ENCODE measurements at places on chromosomes 6 and 20.

DNA sequence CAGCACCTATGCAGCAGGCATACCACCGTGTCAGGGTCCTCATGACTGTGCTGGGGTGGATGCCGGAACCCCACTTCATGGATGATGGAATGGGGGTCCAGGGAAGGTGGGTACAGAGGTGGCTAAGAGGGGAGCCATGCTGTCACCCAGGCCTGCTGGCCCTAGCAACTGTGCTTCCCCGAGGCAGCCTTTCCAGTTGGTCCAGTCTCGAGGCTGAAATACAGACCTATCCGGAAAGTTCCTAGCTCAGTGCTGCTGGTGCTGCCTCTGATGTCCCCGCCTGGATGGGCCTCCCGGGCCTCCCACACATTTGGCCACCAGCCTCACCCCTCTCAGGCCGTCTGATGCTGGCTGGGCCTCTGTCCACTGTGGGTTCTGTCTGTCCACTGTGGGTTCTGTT is 17.4 kb downstream of the SIRPA start:
- no peak for DNase-seq

DNA sequence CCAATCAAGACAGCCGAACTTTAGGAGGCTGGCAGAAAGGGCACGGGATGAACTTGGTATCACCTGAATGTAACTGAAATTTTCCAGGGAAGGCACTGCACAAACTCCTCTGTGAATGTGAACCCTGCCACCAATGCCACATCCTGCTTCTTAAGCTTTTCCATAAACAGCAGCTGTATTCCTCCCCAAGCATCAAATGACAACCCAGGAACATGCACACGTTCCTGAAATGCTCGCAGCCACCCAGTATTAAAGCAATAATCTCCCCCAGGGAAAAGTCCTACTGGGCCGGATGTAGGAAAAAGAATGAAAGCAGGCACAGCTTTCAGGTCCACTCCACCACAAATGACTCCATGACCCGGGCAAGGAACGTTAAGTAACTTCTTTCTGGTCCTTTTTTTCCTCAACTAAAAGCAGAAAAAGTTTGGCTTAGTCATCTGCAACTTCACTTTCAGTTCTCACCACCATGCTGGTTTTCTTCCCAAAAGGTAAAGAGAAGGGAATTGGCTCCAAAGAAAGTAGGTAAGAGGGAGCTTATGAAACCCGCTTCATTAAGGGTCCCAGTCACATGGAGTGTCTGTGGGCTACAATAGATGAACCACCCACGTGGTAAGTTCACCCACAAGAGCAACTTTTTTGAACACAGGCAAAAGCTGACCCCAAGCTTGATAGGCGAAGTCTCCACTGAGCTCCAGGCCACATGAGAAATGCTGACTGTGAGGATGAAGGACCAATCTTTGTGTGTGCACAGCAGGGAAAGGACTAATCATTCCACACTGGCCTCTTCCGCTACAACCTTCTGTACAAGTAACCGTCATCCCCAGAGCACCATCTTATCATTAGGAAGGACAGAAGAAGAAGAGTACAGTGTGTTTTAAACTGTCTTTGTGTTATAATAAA is 90.1 kb downstream of the HIVEP2 start:
- no peak for DNase-seq

GRCh38 chr6:111173946-111174345 is 86.6 kb downstream of the SLC16A10 start:
- DNase-seq = no peak

DNA sequence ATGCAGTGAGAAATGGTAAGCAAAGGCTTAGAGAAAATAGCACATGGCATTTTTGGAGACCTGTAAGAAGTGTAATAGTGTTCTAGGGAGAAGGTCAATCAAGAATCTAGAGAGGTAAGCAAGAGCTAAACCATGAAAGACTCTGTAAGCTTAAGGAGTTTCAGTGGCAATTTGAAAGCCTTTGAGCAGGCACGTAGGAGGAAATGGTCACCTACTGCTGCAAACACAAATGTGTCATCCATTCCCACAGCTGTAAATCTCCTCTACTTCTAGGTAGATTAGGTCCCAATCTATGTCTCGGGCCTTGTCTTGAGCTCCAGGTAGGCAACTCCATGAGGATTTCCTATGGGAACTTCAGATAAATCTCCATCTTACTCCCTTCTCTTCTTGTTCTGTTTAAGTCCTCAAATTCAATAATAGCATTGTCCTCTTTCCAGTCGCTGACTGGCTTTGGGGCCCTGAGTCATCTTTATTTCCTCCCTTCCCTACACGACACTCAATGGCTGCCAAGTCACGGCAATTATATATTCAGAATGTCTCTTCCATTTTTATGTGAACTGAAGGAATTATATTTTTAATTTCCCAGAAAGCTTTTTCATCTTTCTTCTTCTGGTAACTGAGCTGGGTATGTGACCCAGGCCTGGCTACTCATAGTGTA is 24.2 kb upstream of the PAQR8 start:
- no peak for DNase-seq

- no peak for DNase-seq
Measured at GRCh38 chr6:2715737-2716136, 35.0 kb downstream of the MYLK4 start.

- DNase-seq = no peak
Measured at GRCh38 chr6:119109654-119110325, 31.3 kb upstream of the FAM184A start.

GRCh38 chr20:15476781-15477180 is 1096.5 kb downstream of the KIF16B start:
- DNase-seq = no peak

DNA sequence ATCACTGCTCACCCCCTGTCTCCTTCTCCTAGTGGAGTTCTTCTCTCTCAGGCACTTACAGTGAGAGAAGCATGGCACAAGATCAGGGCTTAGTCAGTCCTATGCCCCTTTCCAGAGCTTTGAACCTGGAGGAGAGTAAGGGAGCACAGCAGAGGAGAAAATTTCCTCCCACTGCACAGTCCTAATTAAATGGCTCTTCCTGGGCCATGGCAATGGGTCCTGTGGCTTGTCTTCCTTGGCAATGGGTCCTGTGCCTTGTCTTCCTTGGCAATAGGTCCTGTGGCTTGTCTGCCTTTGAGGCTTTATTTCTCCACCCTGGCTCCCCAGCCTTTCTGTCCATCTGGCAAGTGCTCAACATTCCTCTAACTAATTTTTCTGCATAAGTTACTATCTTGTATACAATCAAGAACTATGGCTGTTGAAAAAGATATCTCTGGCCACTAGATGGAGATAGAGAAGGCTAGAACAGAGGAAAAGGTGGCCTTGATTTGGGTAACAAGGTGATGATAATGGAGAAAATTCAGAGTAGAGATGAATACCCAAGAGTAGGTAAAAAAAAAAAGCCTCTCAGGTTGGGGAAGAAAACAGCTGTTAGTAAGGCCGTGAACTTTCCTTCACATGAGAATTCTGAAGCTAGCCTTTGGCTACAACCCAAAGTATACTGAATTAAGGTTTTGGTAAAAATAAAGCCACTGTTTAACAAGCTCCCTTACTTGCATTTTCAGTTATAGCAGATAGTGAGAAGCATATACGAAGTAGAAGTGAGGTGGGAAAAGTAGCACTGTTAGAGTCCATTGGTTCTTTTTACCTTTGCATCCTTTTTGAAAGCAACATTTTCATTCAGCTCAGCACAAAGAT is 504.9 kb downstream of the DOK5 start:
- no peak for DNase-seq

DNA sequence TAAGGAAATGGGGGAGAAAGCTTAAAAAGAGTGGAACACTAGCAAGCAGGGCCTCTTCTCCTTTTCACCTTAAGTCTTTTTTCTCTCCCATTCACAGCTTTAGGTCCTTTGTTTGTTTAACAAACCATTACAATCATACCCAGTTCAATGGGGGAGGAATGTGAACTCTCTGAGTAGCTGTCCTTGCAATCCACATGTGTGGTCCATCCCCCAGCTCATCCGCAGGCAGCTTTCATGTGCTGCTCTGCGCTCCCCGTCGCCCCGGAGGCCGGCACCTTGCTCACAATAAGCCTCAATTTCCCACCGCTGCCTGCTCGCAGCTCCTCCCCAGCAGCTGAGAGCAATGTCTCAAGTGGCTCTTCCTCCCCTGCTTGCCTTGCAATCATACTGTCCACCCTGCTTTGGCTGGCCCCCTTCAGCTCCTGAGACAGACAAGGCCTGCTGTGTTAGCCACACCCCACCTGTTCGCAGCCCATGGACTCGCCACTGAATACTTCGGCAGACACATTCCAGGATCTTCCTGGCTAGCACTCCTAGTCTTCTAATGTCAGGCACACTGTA is 49.1 kb downstream of the PLAGL1 start:
- DNase-seq = no peak

DNA sequence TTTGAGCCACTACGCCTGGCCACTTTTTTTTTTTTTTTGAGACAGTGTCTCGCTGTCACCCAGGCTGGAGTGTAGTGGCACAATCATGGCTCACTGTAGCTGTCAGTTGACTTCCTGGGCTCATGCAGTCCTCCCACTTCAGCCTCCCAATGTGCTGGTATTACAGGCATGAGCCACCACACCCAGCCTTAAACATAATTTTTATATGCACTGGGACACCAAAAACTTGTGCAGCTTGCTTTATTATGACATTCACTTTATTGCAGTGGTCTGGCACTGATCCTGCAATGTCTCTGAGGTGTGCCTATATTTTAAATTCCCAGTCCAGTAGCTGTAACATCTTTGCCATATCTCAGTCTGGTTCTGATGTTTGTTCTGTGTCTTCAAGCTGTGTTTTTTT is 34.7 kb downstream of the KAT14 start:
- DNase-seq = no peak

- no peak for DNase-seq
Measured at GRCh38 chr6:154292066-154292465, 64.5 kb downstream of the IPCEF1 start.

DNA sequence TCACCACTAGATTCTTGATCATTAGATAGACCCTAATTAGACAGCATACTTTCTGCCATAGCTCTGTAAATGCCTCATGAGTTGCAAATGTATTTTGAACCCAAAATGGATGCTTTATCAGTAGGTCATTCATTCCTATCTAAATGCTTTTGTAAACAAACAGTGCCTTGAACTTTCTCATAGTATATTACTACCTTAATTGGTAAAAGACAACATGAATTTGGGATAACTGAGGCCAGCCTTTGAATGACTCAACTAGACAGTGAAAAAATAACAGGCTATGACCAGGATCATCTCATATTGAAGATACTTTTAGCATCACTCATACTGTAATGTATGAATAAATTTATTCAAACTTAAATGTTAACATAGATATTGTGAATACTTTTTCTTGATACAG is 37.0 kb upstream of the PRL start:
- no peak for DNase-seq

- no peak for DNase-seq
Measured at GRCh38 chr6:137259349-137259748, 40.2 kb upstream of the IFNGR1 start.

DNA sequence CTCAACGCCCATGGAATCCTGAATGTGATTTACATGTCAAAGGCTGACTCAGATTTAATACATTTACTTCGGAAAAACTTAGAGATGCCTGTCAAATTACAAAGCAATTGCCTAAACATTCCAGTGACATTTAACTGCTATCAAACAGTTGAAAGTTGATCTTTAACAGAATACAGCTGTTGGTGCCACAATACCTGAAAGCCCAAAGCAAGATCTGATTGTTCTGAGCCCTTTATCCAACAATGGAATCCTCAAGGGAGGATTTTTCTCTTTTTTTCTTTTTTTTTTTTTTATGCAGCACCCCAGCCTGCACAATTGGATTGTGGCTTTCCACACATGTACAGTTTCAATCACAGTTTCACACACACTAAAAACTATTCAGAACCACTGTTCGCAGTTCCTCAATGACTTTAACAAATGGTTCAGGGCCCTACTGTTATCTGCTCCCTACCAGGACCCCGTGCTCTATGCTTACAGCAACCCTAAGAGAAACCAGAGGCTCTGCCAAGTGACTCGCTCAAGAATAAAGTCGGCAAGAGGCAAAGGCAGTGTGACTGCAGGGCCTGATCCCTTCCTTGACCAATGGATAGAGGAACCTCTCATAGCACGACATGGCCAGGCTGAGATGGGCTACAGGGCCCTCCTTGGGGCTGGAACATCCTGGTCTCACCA is 33.3 kb downstream of the EPB41L2 start:
- no peak for DNase-seq

DNA sequence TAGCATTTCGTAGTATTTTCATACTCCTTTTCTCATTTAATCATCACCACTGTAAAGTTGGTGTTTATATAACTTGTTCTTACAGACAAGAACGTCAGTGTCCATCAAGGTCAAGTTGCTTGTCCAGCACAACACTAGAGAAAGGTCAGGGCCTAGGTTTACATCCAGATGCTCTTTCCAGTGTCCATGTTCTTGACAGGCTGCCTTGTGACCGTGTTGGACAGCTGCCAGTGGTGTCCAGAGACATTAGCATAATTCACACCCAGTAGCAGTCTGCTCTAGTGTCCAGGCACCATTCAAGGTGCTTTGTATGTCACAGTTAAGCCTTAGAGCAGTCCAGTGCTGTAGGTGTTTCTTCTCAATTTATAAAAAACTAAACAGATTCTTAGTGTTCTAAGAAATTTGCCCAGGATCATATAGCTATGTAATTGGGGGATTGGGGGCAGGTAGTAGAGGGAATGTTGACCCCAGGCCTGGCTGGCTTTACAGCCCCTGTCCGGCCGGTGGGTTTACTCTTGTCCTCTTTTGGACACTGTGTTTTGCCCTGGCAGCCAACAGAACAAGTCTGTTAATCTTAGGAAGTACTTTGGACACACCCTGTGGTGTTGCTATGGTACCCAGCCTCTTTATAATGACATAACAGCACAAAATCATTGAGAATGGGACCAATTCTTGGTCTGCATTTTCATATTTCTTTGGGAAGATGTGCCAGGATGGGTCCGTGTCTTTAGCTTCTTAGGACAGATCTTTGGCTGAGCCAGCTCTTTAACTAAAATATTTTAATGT is 8.0 kb downstream of the STK35 start:
- DNase-seq = no peak

GRCh38 chr20:63911176-63911575 is 16.2 kb downstream of the DNAJC5 start:
- DNase-seq = no peak

- DNase-seq = no peak
Measured at GRCh38 chr6:119067091-119067490, 11.4 kb downstream of the FAM184A start.

DNA sequence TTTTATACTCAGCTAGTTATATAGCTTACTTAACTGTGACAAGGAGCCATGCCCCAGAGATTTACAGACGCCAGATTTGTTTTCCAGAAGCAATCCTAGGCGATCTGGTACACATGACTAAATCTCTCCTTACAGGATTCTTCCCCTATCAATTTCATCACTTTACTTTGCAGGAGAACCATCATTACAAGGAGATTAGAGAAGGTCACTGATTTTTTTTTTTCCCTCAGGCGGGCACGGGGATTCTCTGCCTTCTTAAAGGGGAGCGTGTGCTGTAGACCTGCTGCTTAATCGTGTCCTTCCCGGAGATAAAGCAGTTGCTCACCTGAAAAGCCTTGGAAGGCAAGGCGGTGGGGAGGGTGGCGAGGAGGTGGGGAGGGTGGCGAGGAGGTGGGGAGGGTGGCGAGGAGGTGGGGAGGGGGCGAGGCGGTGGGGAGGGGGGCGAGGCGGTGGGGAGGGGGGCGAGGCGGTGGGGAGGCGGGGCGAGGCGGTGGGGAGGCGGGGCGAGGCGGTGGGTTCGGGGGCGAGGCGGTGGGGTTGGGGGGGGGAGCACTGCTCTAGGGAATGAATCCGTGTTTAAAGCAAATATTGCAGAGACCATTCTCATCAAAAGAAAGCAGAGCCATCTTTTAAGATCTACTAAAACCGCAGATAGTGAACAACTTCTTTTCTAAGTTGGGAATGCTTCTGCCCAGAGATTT is 14.3 kb upstream of the MRAP2 start:
- DNase-seq = no peak
